T-helper 17 cell (primary cell): ENCODE measurements at places on chromosomes 12 and 14.

- DNase-seq = no peak
- H3K4me3 ChIP-seq = no peak overlapping the region
- no peak overlapping the region for H3K27ac ChIP-seq
- no peaks in the 10 kb centered on the region for H3K36me3 ChIP-seq
- no peaks in the 10 kb centered on the region for H3K4me1 ChIP-seq
Measured at GRCh38 chr12:130431176-130431575, 93.5 kb downstream of the PIWIL1 start.

- no peak overlapping the region for H3K27ac ChIP-seq
- no peak for DNase-seq
- peaks cover 56% of the 10 kb centered on the region for H3K27me3 ChIP-seq
- no peaks in the 10 kb centered on the region for H3K36me3 ChIP-seq
- no peaks in the 10 kb centered on the region for H3K4me1 ChIP-seq
Measured at GRCh38 chr12:5078423-5078822, 34.7 kb downstream of the KCNA5 start.

- no peaks in the 10 kb centered on the region for H3K27me3 ChIP-seq
- H3K4me3 ChIP-seq = no peak overlapping the region
- no peak for DNase-seq
- H3K36me3 ChIP-seq = no peaks in the 10 kb centered on the region
- H3K27ac ChIP-seq = no peak overlapping the region
Measured at GRCh38 chr12:18415227-18415626, 153.9 kb downstream of the PIK3C2G start.

GRCh38 chr12:52331833-52332232, 10.6 kb upstream of the KRT83 start:
- H3K27me3 ChIP-seq = peaks cover 38% of the 10 kb centered on the region
- H3K4me1 ChIP-seq = peaks cover 10% of the 10 kb centered on the region
- no peak overlapping the region for H3K27ac ChIP-seq
- peaks cover 4% of the 10 kb centered on the region for H3K36me3 ChIP-seq
